ENCODE measurements at places on chromosomes 2 and 18. TPM values are rescaled to one million over a fixed set of nuclear protein-coding genes. Genes with fewer than 3 reads are reported as not detected.

The ZNF804A gene
- not detected for total RNA-seq

The CD8B2 gene
- not detected for total RNA-seq

The GKN1 gene
- 0.48 TPM for total RNA-seq

The GALNT13 gene
- total RNA-seq: 10.0 TPM

The CARF gene
- 0.88 TPM for total RNA-seq

The RAB6C gene
- total RNA-seq: not detected

The IL1RN gene
- total RNA-seq: 0.14 TPM

The IL1F10 gene
- not detected for total RNA-seq

The CHST9 gene
- not detected for total RNA-seq

The IL1R2 gene
- total RNA-seq: 0.93 TPM

The RAB6D gene
- total RNA-seq: not detected

The ARHGAP28 gene
- 0.05 TPM for total RNA-seq

The SNORC gene
- total RNA-seq: 8.1 TPM

The KIF3C gene
- total RNA-seq: 52.5 TPM

The UNC80 gene
- not detected for total RNA-seq

The HOXD3 gene
- 0.14 TPM for total RNA-seq

The NEU2 gene
- total RNA-seq: not detected

The NGEF gene
- 16.5 TPM for total RNA-seq

The TGFA gene
- 8.7 TPM for total RNA-seq

The DSC2 gene
- total RNA-seq: 1.3 TPM

The SCN3A gene
- total RNA-seq: not detected

The ECEL1 gene
- 0.22 TPM for total RNA-seq

The COLEC11 gene
- total RNA-seq: 0.63 TPM

The FHL2 gene
- total RNA-seq: 79.7 TPM

The MAP3K19 gene
- not detected for total RNA-seq

The CHAC2 gene
- total RNA-seq: 13.4 TPM

The ATP8B1 gene
- 9.8 TPM for total RNA-seq

The CPLX4 gene
- not detected for total RNA-seq

The ACSL3 gene
- 125 TPM for total RNA-seq

The HOXD12 gene
- not detected for total RNA-seq

The PRKAG3 gene
- not detected for total RNA-seq

The ZNF397 gene
- 2.7 TPM for total RNA-seq

The HOXD9 gene
- 1.7 TPM for total RNA-seq

The SRD5A2 gene
- not detected for total RNA-seq

The FNDC4 gene
- 3.9 TPM for total RNA-seq

The PASK gene
- total RNA-seq: 6.3 TPM

The RNPEPL1 gene
- total RNA-seq: 39.4 TPM

The FAM237A gene
- not detected for total RNA-seq

The DLGAP1 gene
- not detected for total RNA-seq

The DNAJB2 gene
- total RNA-seq: 49.2 TPM

The SAG gene
- not detected for total RNA-seq

The SKOR2 gene
- total RNA-seq: not detected

The NEB gene
- 0.17 TPM for total RNA-seq

The CAPN14 gene
- total RNA-seq: not detected

The OSR1 gene
- total RNA-seq: 5.1 TPM

All from A549 treated with RU486 at 1 μM for 4 hours (cell line).